ENCODE measurements at places on chromosomes 1 and 21.

GRCh38 chr1:110541906-110542395 is 23.0 kb upstream of the KCNA10 start:
- ATAC-seq = no peak

- no peak for ATAC-seq
Observed at GRCh38 chr21:17391811-17392340, 121.0 kb upstream of the CXADR start.

DNA sequence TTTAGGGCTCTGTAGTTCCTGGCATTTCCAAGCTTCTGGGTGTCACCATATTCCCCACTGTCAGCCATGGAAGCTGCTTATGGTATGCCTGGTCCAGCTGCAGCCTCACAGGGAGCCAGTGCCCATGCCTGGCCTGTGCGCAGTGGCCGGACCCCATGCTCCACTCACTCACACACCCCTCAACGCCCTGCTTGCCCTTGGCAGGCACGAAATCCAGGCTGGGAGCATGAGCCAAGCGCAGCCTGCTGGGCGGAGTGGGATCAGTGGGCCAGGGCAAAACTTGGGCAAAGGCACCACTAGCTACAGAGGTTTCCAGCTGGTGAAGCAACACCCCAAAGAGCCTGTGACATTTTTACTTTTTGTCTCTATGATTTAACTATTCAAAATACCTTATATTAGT is 520.4 kb downstream of the RWDD3 start:
- no peak for ATAC-seq

DNA sequence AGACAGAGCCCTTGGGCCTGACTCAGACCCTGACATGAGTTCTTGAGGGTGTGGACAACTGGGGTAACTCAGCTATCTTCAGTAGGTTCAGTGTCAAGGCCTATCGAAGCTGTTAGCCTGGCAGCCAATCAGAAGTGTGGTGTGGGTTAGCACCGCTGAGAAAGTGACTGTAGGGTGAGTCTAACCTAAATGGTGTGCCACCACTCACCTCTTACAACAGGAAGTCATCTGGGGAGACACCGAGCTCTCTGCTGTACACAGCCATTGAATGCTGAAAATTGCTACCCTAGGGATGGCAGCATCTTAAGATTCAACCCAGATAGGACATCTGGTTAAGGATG is 44.6 kb downstream of the RASSF5 start:
- no peak for ATAC-seq

- peak; percentile 43 for ATAC-seq
Observed at GRCh38 chr1:23719162-23719820, 24.0 kb upstream of the ELOA start.

- no peak for ATAC-seq
Observed at GRCh38 chr1:66276218-66276617, 257.7 kb upstream of the SGIP1 start.

- no peak for ATAC-seq
Observed at GRCh38 chr1:219161371-219161770, 12.3 kb upstream of the LYPLAL1 start.

- ATAC-seq = no peak
Observed at GRCh38 chr1:205715628-205716027, 34.4 kb downstream of the NUCKS1 start.

- ATAC-seq = no peak
Observed at GRCh38 chr1:180130651-180131050, 24.0 kb upstream of the QSOX1 start.

DNA sequence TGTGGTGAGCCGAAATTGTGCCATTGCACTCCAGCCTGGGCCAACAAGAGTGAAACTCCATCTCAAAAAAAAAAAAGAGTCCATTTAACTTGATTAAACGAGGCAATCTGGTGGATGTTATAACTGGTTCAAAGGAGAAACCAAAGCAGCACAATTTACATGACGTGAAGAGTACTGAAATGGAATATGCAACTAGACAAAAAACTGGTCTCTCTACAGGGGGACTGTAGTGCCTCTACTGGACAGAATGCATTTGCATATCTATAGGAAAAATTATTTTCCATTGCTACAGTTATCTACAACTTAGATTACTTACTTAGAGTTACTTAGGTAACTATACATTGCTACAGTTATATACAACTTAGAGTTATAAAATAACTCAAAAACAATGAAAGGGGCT is 2.7 kb upstream of the CAPN2 start:
- no peak for ATAC-seq

GRCh38 chr1:213858581-213858980 is 129.2 kb upstream of the PROX1 start:
- no peak for ATAC-seq

DNA sequence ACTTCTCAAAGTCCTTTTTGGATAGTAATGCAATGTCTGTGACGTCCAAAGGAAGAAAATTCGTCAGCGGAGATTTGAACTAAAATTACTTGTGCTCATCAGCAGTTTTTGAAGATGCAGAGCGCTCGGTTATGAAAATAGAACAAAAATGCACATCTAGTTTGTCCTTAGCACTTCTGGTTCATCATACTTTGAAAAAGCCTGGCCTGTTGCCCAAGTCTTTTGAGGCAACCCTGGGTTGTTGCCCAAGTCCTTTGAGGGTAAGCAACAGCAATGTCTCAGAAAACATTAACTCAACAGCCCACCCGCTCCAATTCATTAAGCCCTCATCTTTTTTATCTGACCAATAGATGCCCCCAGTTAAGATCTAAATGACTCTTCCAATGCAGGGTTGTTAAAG is 91.9 kb downstream of the HUNK start:
- ATAC-seq = no peak

- no peak for ATAC-seq
Observed at GRCh38 chr1:53699981-53700380, 39.0 kb downstream of the GLIS1 start.

- ATAC-seq = no peak
Observed at GRCh38 chr1:63668298-63668697, 75.1 kb downstream of the PGM1 start.

DNA sequence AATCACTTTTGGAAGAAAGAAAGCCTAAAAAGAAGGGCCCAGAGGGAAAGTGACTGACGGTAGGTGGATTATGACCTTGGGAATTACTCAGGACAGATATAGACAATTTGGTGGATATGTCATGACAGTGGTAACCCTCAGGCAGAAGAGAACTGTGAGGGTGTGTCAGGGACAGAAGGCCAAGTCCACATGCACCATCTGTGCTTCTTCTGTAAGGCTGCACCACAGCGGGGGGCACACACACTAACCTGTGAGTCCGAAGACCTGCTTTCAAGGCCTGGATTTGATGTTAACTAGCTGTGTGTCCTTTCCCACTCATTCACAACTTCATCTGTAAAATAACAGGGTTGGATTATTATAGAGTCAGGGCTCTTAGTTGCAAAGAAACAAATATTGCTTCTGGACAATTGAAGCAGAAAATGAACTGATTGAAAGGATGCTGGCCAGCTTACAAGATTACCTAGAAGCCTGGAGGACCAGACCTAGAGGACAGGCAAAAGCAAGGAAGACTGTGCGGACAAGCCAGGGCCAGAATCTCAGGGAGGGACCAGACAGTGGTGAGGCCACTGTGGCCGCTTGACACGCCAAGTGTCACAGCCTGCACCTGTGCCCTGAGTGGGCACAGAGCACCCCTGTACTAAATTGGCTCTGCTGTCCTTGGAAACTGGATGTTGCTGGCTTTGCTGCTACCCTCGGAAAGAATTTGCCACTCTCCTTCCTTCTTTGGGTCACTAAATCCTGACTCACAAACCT is 34.7 kb upstream of the USP24 start:
- no peak for ATAC-seq

GRCh38 chr1:17207966-17208418 is 3.1 kb downstream of the PADI1 start:
- no peak for ATAC-seq

DNA sequence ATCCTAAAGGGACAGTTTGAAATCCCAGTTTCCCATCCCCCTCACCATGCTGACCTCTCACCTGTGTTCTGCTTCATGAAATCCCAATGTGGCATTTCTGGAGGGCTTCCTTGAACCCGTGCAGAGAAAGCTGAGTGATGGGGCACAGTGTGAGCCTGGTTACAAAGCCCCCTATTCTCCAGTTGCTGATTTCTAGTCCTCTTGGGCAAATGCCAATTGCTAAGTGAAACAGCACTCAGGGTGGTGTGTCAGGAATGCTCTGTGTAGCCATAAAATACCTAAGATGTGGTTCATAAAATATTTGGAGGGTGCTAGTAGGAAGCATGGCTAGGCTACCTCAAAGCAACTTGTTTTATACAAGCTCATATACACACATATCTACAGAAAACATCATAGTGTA is 32.0 kb downstream of the SUSD4 start:
- ATAC-seq = no peak

DNA sequence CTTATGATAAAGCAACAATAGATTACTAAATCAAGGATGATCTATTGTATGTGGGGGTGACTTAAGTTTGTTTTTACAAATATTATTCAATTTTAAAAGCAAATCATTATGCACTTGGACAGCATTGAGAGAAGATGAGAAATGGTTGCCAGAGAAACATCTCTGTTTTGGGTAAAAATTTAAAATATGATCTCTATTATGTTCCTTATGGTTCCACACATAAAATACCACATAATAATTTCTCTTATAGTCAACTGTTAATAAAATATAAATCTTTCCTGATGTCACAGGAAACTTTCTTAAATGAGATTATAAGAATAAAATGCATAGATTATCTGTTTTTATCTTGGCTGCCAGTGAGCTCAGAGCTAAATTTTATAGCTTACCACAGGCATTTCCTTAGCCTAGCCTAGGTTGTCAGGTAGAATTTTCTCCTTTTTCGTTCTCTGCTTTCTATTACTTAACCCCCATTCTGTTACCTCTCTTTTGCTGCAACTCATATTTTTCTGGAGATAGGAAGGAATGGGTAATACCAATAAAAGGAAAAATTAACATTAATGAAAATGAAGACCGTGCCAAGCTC is 109.7 kb downstream of the TGFB2 start:
- ATAC-seq = no peak

- ATAC-seq = no peak
Observed at GRCh38 chr1:208154040-208154439, 90.1 kb downstream of the PLXNA2 start.

DNA sequence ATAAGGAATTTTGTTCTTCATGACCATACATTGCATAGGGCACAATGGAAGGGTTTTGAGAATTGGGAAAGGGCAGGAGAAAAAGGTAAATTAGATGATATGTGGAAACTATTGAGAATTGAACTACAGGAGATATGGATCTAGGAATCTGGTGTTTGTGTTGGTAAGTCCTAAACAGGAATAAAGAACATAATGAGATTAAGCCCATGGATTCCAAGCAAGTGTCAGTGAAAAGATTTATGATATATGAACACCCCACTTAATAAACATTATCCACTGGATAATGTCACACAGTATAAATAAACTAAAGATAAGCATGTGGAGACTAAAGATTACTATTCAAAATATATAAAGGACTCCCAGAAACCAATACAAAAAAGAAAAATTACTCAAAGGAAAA is 98.2 kb downstream of the TNFSF18 start:
- ATAC-seq = no peak

DNA sequence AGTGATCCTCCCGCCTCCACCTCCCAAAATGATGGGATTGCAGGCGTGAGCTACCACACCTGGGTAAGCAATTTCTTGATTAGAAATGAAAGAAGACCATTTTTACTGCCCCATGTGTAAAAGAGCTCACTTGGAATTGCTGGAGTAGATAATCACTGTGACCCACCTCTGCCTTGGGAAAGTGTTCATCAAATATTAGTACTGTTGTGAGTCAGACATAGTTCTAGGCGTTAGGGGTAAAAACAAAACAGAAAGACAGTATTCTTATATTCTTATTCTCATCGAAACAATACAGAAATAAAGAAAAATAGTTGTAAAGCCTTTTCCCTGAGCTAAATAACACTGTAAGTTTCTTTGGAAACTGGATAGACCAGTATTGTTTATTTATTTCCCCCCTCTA is 36.2 kb downstream of the CELF3 start:
- no peak for ATAC-seq

DNA sequence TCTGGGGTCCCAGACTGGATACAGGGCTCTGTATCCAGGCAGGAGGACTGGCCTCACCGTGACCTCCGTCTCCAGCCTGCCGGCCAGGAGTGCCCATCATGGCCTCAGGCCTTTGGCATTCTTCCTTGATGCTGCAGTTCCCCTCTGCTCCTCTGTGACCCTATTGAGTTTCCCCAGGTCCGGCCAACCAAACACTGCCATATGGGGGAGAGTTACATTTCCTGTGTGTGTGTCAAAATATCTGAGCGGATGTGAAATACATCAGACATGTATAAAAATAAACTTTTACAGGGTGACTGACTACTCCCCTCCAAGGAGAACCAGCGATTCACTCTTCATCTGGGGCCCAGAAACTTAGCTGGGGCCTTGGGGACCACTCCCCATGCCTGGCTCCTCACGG is 10.2 kb upstream of the UBL4B start:
- no peak for ATAC-seq

- ATAC-seq = no peak
Observed at GRCh38 chr1:76137746-76138145, 63.2 kb downstream of the ST6GALNAC3 start.

GRCh38 chr21:38349111-38349746 is 92.4 kb downstream of the KCNJ15 start:
- no peak for ATAC-seq

- ATAC-seq = no peak
Observed at GRCh38 chr1:24096009-24096738, 15.8 kb downstream of the MYOM3 start.

DNA sequence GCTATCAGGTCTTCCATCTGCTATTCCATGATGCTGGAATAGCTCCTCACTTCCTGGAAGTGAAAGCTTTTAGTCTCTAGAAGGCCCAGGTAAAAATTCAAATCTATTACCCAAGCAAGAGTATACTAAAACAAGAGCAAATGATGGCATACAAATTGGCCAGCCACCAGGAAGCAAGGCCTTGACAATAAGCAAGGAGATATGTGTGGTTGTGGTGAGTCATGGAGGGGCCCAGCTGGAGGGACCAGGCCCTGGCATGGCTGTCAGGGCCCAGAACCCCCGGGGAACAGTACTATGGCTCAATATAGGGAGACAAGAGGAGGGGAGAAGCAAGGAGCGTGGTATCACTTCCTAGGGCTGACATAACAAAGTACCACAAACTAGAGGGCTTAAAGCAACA is 358.7 kb downstream of the RRAGC start:
- ATAC-seq = no peak

DNA sequence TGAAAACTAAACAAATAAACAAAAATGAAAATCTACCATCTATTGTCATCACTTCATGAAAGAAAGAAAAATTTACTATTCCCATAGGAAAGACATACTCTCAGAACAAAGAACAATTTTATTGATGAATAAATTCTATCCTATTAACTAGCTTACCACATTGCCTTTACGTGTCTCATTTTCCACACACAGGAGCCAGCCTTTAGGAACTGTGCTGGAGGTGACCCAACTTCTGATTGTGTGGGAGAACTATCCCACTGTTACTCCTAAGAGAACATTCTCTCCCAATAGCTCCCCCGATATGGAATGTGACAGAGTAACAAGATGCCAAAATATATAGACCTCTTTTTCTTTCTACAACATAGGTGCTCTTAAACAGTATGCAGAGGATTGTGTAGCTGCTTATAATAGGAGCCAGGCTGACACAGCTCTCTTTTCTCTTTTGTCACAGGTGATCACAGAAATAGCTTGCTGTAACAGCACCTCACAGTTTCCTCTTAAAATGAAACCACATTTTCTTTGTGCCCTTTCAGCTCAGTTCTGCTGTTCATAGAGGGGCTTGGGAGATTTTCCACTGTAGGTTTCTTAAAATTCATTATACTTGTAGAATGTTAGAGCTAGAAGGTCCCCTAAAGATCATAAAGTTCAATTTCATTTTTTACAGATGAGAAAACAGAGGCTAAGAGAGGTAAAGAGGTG is 35.5 kb downstream of the C21orf91 start:
- ATAC-seq = no peak

Data from gastroesophageal sphincter (tissue), 4 donors.